Dorsolateral prefrontal cortex (tissue), 122 donors: ENCODE measurements at places on chromosomes 3 and 15.

DNA sequence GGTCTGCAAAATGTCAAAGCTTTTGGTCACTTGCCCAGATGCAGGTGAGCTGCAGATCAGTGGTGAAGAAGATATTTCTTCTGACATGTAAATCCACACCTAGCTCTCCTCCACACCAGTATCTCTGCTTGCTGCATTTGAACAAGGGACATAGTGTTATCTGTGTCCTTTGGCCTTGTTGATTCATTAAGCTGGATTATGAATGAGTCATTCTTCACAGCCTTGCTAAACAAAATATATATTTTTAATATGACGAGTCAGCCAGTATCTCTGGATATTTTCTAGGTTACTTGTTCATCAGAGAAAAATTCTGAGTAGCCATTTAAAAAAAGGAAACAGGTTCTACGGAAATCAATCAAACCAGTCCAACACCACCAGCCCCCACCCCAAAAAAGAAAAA lies 190.6 kb upstream of the ADAMTS9 start:
- no peak for DNase-seq

GRCh38 chr15:66076591-66077319 lies 176.8 kb downstream of the MEGF11 start:
- DNase-seq, result no peak

- DNase-seq, result no peak
These were observed 14.8 kb upstream of the PARP14 start for GRCh38 chr3:122665881-122666280.

DNA sequence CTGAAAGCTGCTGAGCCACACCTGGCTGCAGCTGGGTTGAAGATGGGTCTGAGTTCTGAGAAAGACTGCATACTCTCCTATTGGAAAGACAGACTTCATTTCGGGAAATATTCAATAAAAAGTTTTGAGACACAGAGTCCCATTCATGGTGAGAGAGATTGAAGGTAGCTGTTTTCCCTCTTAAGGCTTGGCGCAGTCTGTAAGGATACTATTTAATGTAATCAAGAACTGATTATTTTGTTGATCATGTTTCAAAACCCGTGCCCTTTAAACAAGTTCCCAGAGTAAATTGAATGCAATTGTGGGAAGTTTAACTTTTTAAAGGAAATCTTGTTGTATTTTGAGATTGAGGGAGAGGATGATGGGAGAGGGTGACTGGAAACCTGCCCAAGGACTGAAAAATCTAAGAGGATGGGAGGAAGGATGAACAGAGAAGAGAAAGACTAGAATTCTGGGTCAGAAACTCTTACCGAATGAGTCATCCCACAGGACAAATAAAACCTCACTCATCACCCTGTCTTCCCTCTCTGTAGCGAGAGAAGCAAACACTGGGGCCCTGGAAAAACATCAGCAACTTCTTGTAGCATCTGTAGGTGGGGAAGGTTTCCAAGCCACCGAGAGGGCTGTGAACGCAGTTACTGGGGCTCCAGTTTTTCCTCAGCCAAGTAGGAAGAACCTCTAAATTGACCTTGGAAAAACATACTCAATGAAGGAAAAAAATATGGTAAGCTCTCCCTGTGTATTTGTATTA lies 193.2 kb upstream of the TPRG1 start:
- DNase-seq, result no peak

DNA sequence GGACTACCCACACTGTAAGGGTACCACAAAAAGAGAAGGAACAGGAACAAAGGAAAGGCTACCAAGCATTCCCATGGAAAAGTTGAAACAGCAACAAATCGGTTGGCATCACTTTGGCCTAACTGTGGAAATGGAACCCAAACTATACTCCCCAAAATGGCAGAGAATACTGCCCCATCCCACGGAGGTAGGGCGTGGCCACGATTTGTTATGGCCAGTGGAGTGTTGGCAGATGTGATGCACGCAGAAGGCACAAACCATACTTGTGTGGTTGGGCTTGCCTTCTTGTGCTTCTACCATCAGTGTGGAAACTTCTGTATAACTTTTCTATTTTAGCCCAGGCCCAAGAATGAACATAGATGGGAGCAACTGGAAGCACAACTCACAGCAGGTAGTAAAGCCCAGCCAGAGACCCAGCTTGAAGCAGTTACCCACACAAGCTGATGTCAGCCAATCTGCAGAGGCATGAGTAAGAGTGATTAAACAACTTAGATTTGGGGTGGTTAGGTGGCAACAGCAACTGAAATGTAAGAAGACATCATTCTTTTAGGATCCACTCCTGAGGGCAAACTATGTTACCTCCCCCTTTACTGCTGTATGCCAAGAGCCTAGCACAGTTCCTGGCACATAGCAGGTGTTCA lies 64.1 kb downstream of the BTD start:
- DNase-seq, result no peak
